Fibroblast of villous mesenchyme (primary cell): ENCODE measurements at places on chromosomes 3 and 15. TPM values are rescaled to one million over a fixed set of nuclear protein-coding genes. Genes with fewer than 3 reads are reported as not detected.
A peak's percentile ranks its signal among the peaks of the same experiment; 100 is the strongest.

ECE2 gene
- not detected in 2 replicates for total RNA-seq

HHLA2 gene
- total RNA-seq, result not detected in 2 replicates

MKRN2OS gene
- total RNA-seq, result not detected in 2 replicates

- DNase-seq, result peak; percentile 71
These were observed 49.2 kb downstream of the ALCAM start for GRCh38 chr3:105415951-105416350.

DNA sequence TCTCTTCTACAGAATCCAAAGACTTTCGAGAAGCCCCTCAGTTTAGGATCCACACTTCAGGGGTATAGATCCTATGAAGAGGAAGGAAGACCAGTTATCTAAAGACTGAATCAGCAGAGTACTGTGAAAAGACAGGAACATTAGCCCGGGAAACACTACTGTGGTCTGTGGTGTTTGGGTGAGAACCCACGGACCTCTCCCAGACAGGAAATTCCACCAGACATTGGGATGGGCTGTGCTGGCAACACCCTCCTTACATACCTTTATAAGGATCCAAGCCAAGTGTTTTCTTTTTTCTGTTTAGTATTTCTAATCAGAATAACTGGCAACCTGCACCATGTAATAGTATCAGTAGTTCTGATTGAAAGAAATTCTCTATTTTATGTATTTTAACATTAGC is 14.1 kb downstream of the TMEM207 start:
- no peak for DNase-seq

- no peak for DNase-seq
These were observed 96.3 kb downstream of the PTPRG start for GRCh38 chr3:61657689-61658088.

- peak; percentile 19 for DNase-seq
These were observed at the start of gene TMEM108 for GRCh38 chr3:133038089-133038730. Gene TMEM108 (plus strand): TSS chr3:133038391.
